ENCODE measurements at places on chromosomes 1 and 21.

- DNase-seq: no peak
Measured at GRCh38 chr1:42052072-42052699, 101.0 kb upstream of the GUCA2B start.

DNA sequence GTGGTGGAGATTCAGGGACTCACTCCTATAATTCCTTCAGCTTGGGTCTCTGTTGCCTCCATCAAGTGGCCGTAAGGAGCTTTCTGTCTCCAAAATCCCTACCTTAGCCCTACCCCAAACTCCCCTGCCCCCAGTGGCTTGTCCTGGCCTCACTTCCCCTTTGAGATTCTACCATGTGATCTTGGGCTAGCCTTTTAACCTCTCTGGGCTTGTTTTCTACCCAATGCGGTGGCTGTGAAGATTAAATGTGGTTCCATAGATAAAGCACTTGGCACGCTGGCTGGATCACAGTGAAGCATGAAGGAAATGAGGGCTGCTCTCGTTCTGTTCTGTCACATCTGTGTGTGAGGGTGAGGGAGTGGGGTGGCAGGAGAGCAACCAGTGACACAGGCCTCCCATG is 43.6 kb downstream of the FAAH start:
- DNase-seq: no peak

GRCh38 chr1:28288487-28288886 is 29.2 kb downstream of the SESN2 start:
- DNase-seq: no peak

DNA sequence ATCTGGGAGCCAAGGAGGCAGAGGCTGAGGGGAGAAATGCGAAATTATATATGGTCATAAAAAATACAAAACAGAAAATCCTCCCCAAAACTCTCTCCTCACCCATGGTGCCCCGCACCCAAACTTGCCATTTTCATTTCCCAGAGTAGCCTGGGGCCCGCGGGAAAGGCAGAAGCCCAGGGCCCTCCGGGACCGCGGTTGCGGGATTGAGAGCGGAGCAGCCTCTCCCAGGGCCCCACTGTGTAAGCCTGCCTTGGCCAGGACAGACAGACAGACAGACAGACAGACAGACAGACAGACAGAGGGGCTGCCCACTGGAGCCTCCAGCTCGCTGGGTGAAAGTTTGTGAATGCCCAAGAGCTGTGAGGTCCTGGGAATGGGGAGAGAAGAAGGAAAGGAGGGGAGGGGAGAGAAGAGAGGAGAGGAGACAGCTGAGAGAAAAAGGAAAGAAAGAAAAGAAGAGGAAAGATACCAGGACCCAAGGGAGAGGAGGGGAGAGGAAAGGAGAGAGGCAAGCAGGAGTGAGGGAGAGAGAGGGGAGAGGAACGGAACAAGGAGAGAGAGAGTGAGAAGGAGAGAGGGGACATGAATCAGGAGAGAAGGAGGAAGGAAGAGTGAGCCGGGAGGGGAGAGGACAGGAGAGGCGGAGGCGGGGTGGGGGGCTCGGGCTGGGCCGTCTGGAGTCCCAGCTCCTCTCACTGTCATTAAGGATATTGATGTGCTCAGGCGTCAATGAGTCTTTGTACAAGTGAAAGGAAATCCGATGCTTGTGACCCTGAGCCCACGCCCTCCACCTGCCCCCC is 69.3 kb upstream of the CASZ1 start:
- no peak for DNase-seq

DNA sequence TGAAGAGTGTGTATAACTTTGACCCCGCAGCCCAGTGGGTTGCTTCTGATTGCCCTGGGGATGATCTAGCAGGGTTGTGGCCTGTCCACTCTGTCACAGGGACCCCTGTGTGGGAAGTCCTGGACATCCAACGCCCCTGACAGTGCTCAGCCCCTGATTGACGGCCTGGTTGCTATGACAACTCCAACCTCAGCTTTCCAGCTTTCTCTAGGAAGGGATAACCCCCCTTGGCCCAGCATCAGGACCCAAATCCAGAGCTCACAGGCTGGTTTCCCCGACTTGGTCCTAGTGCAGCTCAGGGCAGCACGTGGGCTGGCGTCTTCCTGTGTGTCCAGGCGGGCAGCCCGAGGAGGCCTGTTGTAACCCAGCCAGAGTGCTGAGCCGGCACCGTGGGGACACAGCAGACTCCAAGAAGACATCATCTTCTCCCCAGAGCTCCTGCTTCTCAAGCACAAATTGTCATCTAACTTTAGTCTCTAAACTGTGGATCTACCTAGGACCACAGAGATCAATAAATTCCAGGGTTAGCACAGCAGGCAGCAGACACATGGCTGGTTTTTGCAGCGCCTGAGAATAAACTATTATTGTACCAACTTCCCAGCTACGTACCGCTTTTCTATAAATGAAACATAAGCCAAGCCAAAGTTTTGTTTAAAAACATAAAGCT is 18.9 kb upstream of the PDXK start:
- DNase-seq: no peak

- DNase-seq: peak; percentile 83
Measured at GRCh38 chr1:156282479-156283222, at the start of gene SMG5. TSS of gene SMG5 (minus strand) at chr1:156282825. CDS start at chr1:156282680, 145 bp downstream.

DNA sequence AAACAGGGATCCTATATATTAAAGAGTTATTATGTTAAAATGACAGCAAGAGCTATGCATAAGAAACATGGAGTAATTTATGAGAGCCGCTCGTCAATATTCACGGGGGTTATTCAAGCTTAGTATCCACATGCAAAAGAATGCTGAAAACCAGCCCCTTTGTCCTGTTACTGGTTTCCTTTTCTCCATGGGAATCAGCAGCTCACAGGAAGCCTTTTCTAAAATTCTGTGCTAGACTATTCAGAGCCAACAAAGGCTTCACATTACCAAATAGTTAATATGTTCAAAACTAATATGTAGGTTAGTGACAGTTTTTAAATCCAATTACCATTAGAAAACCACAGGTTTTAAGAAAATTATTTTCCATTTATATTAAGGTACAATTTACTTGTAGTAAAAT is 225.6 kb upstream of the MAP1LC3C start:
- DNase-seq: no peak

GRCh38 chr1:26468911-26469310 is 3.3 kb upstream of the HMGN2 start:
- DNase-seq: no peak

GRCh38 chr1:180157576-180158057 is 2.9 kb downstream of the QSOX1 start:
- no peak for DNase-seq

- DNase-seq: no peak
Measured at GRCh38 chr1:235831148-235831547, 35.6 kb downstream of the LYST start.

GRCh38 chr1:32199717-32200072 is 700 bp upstream of the CCDC28B start:
- no peak for DNase-seq

- peak; percentile 15 for DNase-seq
Measured at GRCh38 chr1:201888282-201889089, at the start of gene SHISA4. TSS of gene SHISA4 (plus strand) at chr1:201888898. CDS start at chr1:201888995, 97 bp downstream.

DNA sequence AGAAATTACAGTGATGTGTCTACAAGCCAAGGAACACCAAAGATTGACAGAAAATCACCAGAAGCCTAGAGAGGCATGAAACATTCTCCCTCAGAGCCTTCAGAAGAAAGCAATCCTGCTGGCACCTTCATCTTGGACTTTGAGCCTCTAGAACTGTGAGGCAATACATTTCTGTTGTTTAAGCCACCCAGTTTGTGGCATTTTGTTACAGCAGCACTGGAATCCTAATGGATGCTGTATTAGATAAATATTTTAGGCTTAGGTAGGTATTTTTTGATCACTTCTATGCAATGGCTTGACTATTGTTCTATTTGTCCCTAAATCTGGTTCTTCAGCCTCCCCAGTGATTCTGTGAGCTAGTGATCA is 453.1 kb downstream of the LTN1 start:
- DNase-seq: no peak

- no peak for DNase-seq
Measured at GRCh38 chr21:38989745-38990423, 184.2 kb downstream of the ETS2 start.

- DNase-seq: no peak
Measured at GRCh38 chr21:24153137-24153536, 1454.1 kb downstream of the MRPL39 start.

- no peak for DNase-seq
Measured at GRCh38 chr1:192936313-192937018, 122.7 kb downstream of the UCHL5 start.

GRCh38 chr1:231605149-231606100 is 21.2 kb upstream of the DISC1 start:
- no peak for DNase-seq

DNA sequence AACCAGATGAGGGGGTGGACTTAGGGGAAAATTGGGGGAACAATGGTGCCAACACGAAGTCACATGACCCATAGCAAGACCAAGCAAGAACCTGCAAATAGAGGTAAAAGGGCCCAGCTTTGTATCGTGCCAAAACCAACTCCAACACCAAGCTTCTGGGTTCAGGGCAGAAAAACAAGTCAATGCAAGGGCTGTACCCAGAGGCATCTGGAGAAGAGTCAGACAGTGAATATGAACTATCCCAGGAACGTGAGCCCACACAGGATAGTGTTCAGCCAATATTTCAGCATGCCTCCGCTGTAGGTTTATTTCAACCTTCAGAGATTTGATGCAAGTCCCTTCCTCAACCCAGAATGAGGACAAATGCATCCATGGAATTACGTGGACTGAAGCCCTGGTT is 15.0 kb upstream of the ZMYM6 start:
- no peak for DNase-seq

GRCh38 chr1:40107290-40107959 is 10.4 kb upstream of the PPT1 start:
- DNase-seq: no peak

GRCh38 chr1:238119060-238119459 is 228.3 kb upstream of the ZP4 start:
- no peak for DNase-seq

GRCh38 chr1:202230061-202230938 is 36.7 kb downstream of the LGR6 start:
- DNase-seq: no peak

- no peak for DNase-seq
Measured at GRCh38 chr1:100430325-100430756, 78.0 kb downstream of the CDC14A start.

DNA sequence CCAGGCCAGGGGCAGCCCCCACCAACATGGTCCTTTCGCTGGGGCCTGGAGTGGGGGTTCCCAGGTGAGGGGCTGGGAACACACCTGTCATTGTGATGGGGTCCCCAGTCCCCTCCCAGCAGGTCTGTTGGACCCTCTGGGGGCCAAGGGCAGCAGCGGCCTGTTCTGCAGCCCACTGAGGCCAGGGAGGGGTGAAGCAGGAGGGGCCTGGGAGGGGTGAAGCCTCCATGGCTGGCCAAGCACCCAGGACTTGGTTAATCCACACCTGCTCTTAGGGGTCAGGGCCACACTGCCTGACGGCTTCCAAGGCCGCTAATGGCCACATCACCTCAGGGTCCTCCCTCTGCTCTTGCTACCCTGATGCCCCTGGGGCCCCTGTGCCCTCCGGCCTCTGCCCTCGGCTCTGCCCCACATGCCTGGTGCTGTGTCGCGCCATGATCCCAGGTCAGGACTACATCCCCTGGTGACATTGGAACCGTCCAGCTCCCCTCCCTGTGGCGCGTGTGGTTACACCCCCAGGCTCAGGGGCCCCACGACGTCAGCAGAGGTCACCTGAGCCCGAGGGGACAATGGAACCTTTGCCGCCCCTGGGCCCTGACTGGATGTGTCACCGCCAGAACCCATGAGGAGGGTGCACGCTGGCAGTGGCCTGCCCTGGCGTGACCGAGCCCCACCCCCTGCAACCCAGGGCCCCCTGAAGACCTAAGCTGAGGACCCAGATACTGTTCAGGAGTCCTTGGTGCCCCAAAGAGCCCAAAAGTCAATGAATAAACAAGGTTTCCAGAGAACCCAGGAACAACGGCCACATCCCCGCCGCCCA is 7.0 kb downstream of the TNFRSF18 start:
- DNase-seq: no peak

DNA sequence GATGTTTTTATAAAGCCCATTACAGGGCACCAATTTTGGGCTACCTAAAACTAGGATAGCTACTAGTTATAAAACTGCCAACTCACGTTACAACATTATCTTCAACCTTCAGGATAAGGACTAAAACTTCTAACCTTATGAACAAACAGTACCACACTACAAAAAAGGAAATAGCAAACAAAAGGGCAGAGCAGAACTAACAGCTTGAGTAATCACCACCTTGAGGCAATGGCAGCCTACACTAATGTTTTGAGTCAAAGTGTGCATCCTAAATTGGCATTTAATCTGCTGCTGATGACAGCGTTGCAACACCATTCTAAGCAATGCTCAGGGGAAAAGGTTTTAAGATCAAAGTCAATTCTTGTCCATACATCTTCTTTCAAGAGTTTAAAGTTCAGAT is 27.2 kb downstream of the PTP4A2 start:
- DNase-seq: no peak

DNA sequence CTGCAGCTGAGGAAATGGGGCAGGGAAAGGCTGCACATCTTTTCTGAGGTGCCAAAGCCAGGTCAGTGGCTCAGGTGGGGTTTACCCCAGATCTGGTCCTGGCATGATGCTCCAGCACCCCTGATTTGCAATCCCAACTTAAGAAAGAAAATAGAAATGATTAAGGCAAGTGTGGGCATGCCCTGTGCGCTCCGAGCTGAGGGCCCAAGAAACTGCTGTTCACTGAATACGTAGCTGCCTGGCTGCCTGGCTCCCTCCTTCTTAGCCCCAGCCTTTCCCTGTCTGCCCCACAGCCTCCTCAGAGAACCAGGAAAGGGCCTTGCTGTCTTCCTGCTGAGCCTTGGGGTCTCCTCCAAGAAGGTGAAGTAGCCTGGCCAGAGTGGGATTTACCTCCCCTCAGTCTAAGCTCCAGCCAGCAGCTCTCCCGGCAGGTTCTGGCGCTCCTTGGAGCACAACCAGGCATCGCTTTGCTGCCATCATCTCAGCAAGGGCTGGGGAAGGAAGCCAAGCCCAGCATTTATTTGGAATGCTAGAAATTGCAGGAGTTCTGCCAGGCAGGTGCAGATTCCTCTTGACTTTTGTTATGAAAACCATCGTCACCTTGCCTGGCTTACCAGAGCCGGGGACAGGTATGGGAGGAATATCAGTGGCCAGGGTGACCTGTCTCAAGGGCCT is 51.3 kb upstream of the SELENON start:
- DNase-seq: no peak

- DNase-seq: no peak
Measured at GRCh38 chr21:45136927-45137611, 62.7 kb downstream of the ADARB1 start.

GRCh38 chr1:160325252-160325651 is 17.8 kb downstream of the COPA start:
- no peak for DNase-seq

DNA sequence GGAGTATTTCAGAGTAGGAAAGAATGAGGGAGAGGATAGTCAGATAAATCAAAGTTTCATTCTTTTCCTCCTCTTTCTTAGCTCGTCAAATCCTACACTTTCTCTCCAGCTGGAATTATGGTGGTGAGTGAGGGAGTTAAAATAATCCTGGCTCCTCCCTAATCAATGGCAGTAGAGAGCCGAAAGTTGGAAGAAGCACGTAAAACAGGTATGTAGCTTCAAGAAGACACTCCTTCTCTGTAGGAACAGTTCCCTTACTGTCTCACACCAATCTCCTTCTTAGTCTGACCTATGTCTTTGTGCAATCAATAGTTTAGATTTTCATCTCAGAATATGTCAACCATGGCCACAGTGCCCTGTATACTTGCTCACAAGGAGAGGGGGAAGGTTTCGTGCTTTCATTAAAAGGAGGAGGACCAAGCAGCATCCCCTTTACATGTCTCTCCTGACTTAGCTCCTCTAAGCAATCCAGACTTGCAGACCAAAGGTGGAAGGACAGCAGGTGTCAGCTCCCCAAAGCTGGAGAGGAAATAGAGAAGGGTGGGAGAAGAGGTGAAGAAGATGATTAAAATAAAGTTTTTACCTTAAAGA is 878 bp downstream of the MINDY1 start:
- DNase-seq: no peak

GRCh38 chr1:233530665-233531386 is 83.1 kb upstream of the KCNK1 start:
- no peak for DNase-seq

All from activated gamma-delta T cell (primary cell).